Foreskin keratinocyte (primary cell): ENCODE measurements at places on chromosomes 5 and 9. TPM values are rescaled to one million over a fixed set of nuclear protein-coding genes. Genes with fewer than 3 reads are reported as not detected.

DNA sequence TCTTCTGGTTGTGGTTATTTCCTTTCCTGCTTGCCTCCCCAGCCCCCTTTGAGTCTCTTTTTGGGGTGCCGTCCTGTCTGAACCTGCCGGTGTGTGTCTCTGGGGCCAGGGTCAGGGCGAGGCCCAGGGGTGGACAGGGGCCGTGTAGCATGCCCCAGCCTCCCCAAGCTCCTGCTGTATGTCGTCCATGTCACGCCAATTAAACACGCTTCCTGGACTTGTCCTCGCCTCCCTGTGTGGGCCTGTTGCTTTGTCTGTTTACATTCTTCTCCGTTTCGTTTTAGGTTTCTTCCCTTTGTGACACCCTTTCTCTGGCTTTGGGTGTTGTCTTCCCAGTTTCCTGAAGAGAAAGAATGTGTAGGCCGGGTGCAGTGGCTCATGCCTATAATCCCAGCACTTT lies 28.5 kb upstream of the HMCN2 start:
- peak; percentile 85 for DNase-seq

DNA sequence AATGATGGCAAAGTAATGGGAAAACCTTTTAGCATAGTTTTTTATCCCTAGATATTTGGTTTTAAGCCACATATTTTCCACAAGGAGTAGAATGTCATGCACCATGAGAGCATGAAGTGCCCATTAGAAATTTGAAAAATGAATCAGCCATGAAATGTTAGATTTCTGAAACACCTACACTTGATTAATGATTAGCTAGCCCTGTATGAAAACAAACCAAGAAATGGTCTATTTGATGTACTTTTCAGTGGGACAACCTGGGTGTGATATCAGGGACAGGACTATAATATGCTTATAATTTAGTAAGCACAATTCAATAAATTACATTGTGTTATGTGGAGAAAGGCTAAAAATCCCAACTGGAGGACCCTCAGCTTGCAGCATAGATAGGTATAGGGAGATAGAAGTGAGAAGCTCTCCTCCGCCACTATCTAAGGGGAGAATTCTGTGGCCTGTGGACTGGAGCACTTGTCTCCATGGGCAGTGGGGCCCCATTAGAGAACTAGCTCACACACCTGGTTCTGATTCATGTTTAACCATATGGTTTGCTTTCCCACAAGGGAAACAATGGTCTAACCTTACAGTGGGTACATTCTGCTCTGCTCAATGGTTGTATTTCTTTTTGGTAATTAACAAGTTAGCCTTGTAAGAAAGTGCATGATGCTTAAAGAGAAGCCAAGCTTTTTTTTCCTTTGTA lies 35.2 kb downstream of the NUP214 start:
- no peak for DNase-seq

GRCh38 chr5:149886060-149886459 lies 58.5 kb downstream of the PDE6A start:
- peak; percentile 16 for DNase-seq

GRCh38 chr9:129597355-129598088 lies 23.4 kb downstream of the C9orf50 start:
- no peak for DNase-seq

GRCh38 chr9:99931155-99931840 lies 24.8 kb downstream of the STX17 start:
- no peak for DNase-seq

GRCh38 chr5:11715461-11716196 lies 188.6 kb downstream of the CTNND2 start:
- DNase-seq = no peak

DNA sequence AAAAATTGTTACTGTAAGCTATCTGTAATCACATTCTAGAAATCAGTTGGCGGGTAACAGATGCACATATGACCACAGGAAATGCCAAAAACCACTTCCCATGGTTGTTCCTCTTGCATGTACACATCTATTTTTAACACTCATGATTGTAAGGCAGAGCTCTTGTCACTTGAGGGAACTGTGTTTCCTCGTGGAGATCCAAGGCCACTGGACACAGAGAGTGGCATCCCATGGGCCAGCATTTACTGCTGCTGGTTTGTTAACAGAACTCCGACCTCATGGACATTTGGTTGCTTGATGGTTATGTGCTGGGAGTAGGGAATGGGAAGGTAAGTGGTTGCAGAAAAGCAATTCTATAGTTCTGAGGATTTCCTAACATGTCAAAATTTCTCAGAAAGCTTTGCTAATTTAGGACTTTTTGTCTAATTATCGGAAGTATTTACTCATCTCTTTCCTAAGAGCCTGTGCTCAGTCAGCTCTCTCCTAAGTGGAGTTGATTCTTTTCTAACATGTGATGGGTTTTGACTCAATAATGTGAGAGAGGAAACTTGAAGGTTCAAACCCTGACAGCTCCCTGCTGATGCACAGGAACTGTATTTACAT lies 202.0 kb upstream of the NR3C1 start:
- no peak for DNase-seq

DNA sequence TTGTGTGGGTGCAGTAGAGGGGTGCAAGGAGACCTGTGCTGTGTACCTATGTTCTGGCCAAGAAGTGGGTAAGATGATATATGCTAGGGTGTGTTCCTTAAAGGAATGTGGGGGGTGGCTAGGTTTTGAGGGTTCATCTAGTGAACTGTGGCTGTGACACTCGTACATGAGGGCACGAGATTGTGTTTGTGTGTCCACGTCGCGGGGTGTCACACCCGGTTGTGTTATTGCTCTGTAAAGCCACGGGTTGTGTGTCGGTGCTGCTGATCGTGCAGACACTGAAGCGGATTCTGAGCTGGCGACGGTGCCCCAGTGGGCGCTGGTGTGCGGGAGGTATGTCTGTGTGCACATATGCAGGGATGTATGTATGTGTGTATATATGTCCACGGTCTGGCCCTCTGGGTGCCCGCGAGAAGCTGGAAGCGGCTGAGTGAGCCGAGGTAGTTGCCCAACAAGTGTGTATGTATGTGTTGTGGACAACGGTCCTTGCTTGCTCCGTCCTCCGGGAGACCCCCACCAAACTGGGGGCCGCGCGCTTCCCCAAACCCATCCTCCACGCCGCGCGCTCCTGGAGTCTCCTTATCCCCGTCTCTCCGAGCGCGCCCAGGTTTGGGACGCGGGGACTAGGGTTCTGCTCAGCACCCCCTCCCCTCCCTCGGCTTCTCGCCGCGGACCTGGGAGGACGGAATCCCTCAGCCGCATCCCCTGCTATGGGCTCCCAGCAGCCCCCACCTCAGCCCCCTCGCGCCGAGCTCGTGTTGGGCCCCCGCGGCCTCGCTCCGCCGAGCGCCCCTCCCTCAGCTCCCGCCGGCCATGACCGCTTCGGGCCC lies 639 bp downstream of the PCDH1 start:
- no peak for DNase-seq

GRCh38 chr5:76742583-76742982 lies 26.7 kb downstream of the F2R start:
- peak; percentile 54 for DNase-seq

DNA sequence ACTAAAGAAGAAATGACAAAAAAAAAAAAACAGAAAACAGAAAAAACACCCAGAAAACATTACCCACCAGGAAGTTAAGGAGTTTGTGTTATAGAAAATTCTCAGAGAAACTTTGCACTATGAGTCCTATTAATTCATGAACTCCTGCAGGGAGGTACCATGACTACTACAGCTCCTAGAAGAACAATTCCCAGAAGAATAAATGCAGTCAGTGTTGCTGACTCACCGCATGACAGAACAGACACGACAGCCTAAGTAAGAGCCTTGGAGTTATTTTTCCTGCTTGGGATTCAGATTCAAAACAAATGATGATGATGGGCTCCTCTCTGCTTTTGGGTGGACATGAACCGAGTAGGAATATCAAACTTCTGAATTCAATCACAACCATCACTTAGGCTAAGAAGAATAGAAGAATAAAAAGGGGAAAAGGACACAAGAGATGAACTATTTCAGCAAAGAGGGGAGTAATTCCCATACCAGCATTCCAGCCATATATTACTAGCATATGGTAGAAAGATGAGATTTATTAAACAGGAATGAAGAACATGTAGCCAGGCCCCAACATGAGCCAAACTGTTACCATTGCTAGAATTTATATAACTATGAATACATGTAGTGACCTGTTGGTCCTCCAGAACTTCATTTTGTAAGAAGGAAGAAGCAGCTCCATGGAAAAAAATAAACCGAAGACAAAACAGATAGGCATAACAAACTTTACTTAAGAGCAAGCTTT lies 209.6 kb upstream of the PDE4D start:
- peak; percentile 68 for DNase-seq

DNA sequence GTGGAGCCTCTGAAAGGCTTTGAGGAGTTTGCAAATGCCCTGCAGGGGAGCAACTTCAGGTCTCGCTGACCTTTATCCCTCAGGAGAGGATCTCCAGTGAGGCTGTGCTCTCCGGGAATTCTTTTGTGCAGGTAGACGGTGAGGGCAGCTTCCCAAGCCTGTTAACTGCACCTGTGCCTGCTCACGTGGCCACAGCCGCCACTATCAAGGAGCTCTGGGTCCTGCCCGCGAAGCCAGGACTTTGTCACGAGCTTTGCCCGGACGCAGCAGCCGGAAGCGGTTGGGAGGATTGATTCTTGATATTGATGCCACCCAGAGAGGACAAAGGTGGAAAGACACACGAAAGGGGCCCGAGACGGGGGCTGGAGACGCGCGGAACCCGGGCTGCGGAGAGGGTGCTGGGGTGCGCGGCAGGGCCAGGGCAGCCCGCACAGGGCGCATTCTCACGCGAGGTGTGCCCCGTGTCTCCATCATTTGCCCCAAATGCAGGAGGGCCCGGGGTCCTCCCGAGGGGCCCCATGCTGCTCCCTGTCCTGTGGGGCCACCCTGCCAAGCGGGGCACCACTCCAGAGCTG lies 18.2 kb downstream of the SLC9A3 start:
- DNase-seq = no peak

DNA sequence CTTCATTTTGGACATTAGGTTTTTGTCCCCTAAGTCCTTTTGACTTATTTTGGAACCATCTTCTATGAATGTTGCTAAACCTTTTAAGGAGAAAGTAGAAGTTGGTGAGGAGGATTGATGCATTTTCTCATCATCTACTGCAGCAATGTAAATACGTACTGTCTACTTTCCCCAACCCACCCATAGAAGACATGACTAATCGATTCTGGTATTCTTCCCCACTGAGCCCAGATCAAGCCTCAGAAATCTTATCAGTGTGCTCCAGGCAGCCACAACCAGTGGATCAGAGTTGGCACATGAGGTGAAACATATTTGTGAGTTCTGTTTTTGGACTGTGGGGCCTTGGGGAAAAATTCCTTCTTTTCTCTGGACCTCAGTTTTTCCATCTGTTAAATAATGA lies 57.7 kb downstream of the FGF18 start:
- no peak for DNase-seq

GRCh38 chr5:1406681-1407640 lies 38.3 kb downstream of the SLC6A3 start:
- no peak for DNase-seq

- DNase-seq = no peak
Measured at GRCh38 chr5:122871661-122872060, 26.2 kb downstream of the SNX24 start.

DNA sequence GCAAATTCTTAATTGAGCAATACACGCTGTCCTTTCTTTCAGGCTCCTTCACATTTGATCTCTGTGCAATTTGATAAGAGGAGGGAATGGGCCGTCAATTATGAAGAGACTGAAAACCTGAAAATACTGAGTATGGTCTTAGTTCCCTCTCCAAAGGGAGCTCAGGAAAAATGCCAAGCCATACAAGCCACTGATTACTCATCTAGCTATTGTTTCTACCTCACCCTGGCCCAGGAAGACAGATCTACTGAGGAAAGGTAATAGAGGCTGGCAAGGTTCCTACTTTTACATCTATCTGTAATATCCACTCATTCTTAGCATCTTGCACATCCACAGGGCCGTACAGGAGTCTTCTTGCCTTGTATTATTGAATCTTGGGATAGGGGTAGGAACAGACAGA lies 23.7 kb upstream of the TNC start:
- no peak for DNase-seq

DNA sequence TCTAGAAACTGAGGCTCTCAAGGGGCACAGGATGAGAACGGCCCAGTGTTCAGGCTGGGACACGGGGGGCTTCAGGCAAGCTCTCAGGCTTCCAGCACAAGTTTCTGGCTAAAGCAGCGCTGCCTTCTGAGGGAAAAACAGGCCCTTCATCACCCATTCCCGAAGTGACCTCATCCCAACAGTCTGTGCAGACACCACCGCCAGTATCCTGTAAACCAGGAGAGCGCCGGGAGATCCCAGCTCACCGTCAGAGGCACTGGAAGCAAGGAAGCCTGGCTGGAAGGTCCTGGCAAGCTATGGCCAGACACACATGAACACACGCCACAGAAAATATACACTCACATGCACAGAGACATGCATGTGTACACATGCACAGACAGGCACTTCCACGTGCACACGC lies 8.8 kb downstream of the SLC12A7 start:
- DNase-seq = no peak

DNA sequence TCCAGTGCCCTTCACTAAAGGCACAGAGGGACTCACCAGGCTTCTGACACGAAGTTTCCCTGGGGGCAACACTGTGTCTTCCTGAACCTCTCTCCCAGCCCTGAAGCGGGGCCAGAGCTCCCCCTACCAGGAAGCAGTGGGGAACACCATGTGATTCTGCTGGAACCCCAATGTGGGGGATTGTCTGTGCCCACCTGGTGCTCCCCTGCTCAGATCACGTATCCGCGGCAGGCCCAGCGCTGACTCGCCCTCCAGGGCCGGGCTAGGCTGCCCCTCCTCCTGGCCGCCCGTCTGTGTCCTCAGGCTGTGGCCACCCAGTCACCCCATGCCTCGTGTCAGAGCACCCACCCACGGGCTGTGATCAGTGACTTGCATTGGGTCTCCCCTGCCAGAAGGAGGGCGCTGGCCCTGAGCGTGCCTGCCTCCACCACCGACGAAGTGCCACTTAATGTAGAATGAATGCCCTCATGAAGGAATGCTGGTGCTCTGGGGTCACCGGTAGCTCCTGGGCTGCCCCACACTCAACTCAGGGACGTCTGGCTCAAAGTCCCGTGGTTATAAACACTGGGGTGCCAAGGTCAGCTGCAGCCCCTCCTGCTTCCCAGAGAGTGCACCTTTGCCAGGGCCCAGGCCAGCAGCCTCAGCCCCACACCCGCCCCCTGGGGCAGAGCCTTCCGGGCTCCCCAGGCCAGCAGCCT lies 22.1 kb downstream of the SARDH start:
- DNase-seq = no peak

DNA sequence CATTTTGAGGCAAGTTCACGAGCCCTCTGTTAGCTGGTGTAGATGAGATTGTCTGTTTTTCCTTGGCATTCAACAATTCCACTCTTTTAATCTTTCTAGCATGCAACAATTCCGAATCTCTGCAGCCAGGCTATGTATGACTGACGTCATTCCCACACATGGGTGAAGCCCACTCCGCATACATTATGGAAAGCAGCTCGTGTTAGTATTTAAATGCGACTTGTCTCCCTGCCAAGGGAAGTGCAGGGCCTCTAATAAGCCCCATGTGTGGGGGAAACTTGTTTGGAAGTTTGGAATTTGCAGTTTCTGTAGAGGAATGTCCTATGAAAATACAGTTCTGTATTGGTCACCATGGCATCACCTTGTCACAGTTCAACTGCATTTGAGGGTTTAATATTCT lies 146.0 kb upstream of the FBXL7 start:
- no peak for DNase-seq

The SLC4A9 gene
- 0.08 TPM in 1 of 2 replicates, not detected in the other for polyA plus RNA-seq

The IL13 gene
- not detected in 2 replicates for polyA plus RNA-seq

The TMCO6 gene
- polyA plus RNA-seq = 8.8 and 8.9 TPM in 2 replicates

The CDH6 gene
- polyA plus RNA-seq = not detected in 2 replicates

The SARDH gene
- 0.06 and 0.07 TPM in 2 replicates for polyA plus RNA-seq

The TAF1L gene
- polyA plus RNA-seq = not detected in 2 replicates

The IL3 gene
- polyA plus RNA-seq = not detected in 2 replicates

The CETN3 gene
- polyA plus RNA-seq = 36.6 and 50.3 TPM in 2 replicates
